Stimulated activated naive CD4-positive, alpha-beta T cell (primary cell): ENCODE measurements at places on chromosomes 4 and X.

- DNase-seq: no peak
Observed at GRCh38 chr4:151675411-151675971, 85.3 kb downstream of the GATB start.

DNA sequence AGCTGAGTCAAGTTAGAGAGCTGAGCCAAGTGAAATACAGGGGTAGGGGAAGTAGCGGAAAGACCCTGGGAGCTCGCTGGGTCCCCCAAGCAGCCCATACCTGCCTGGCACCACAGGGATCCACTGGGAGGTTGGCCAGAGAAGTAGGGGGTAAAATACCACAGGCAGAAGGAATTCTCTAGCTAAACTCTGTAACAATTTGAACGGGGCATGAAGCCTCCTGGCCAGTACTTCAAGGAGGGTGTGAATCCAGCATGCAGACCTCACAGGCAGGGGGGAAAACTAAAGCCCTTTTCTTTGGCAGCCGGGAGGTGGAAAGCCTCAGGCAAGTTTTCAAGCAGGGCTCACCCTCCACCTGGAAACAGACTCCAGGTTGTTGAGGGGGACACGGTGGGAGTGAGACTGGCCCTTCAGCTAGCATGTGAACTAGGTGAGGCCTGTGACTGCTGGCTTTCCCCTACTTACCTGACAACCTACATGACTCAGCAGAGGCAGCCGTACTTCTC lies 3.7 kb upstream of the UGT2A1 start:
- no peak for DNase-seq

GRCh38 chr4:38663801-38664705 lies at the start of gene KLF3:
Gene KLF3, plus strand, starts transcription at chr4:38664199. Its CDS starts 16,427 bp downstream, at chr4:38680626.
- DNase-seq: peak; percentile 90

GRCh38 chrX:155070663-155070974 lies 317 bp downstream of the CMC4 start:
- DNase-seq: no peak

DNA sequence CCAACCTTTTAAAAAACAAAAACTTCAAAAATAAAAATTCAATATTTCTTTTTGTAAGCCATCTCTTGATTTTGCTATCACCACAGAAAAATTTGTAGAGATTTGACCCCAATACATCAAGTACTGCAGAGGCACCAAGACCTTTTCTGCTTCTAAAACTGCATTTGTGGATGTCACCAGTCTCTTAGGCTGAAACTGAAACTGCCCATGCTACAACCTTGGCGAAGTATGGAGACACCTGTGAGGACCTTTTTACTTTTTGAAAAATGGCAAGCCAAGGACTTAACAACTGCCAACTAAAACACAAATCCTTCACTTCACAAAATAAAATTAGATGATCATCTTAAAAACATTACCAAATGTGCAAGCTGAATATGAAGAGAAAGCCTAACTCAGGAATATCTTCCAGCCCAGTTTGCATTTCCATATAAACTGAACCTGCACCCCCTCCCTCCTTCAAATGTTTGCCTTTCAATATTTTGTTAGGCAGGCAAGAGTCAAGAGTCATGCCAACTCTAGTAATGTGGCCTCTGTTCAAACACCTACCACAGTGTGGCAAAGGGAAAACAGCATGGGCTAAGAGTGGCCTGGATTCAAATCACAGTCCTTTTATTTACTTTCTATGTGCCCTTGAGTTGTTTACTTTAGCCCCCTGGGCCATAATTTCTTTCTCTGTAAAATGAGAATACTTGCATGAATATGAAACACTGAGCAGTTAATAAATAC lies 389.4 kb downstream of the OPHN1 start:
- DNase-seq: no peak

DNA sequence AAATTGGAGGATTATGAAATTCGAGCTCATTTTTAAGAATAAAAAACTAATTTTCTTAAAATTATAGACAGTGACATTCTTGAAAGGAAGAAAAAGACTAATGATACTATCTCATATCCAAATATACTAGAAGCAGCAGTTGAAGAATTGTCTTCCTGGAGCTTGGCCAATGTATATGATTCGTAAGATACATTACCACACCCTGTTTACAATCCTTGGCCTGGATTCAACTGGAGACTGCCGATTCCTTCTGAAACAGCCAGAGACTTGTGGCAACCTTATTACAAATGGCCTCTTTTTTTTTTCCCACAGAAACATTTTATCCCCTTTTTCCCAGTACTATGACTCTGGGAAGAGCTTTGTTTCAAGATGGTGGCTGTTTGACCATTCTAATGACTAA lies 571.2 kb upstream of the FAT1 start:
- DNase-seq: no peak

GRCh38 chrX:45347877-45348276 lies 147.2 kb upstream of the DIPK2B start:
- DNase-seq: no peak

GRCh38 chr4:90537491-90537890 lies 410.3 kb downstream of the CCSER1 start:
- no peak for DNase-seq

GRCh38 chr4:19051831-19052230 lies 1030.3 kb upstream of the LCORL start:
- DNase-seq: no peak

- no peak for DNase-seq
Observed at GRCh38 chrX:68579810-68580209, 67.7 kb upstream of the STARD8 start.

- DNase-seq: no peak
Observed at GRCh38 chrX:323721-324628, 5.4 kb upstream of the GTPBP6 start.
